GM12892 (cell line): ENCODE measurements at places on chromosomes 1 and 21.

GRCh38 chr1:50703240-50703639 is 256.8 kb downstream of the FAF1 start:
- no peak for DNase-seq

DNA sequence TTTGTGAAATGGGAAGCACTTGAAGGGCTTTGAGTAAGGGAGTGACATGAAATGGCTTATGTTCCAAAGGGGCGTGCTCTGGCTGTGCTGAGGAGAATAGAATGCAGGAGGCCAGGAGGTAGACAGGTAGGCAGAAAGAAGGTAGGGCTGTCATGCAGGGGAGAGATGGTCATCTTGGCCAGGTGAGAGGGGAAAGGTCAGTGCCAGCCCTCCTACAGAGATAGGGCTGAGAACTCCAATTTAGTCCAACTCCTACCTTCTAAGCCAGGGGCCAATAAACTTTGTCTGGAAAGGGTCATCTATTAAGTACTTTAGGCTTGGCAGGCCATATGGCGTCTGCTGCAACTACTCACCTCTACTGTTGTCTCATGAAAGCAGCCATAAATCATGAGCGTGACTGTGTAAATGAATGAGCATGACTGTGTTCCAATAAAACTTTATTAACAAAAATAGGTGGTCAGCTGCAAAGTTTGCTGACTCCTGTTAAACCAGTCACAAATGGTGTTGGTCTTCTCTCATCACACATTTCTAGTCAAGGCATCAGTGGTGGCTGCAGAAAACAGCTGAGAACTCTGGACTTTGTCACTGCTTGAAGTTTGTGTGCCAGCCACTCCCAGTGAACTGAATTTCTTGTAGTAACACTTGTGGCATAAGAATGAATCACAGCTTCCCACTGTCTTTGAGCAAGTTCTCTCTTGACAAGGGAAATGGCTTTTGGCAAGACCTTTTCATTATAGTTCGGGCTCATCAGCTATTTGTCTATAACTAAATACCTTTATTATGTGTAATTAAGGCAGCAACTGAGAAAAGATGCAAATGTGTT is 32.0 kb upstream of the CD2 start:
- no peak for DNase-seq

- no peak for DNase-seq
Measured at GRCh38 chr1:27130798-27131197, 24.1 kb downstream of the SLC9A1 start.

DNA sequence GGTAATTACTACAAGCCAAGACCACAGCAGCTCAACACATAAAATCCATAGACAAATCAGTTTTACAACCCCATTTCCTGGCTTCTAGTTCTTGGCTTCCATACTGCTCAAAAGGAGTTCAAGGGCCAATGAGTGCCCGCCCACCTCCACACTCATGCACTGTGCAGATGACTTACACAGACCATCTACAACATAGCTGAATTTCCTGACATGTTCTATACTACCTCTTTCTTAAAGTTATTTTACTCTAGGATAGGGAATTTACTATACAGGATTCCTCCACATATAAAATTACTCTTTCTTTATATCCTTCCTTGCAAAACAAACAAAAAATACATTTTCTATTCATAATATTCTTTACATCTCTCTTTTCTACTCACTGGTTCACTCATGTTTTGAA is 14.6 kb downstream of the BACE2 start:
- DNase-seq: no peak

GRCh38 chr1:31344503-31344902 is 28.4 kb downstream of the FABP3 start:
- no peak for DNase-seq

DNA sequence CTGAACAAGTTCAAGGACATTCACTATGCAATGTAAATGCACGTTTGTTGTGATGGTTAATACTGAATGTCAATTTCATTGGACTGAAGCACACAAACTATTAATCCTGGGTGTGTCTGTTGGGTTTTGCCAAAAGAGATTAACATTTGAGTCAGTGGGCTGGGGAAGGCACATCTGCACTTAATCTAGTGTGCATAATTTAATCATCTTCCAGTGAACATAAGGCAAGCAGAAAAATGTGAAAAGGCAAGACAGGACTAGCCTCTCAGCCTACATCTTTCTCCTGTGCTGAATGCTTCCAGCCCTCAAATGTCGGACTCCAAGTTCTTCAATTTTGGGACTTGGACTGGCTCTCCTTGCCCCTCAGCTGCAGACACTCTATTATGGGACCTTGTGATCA is 40.1 kb downstream of the PRPF38A start:
- no peak for DNase-seq

GRCh38 chr1:154324669-154325582 is at the start of gene ATP8B2:
Gene ATP8B2, plus strand, starts transcription at chr1:154325525. Its CDS starts 2,617 bp downstream, at chr1:154328142.
- DNase-seq: peak; percentile 89

DNA sequence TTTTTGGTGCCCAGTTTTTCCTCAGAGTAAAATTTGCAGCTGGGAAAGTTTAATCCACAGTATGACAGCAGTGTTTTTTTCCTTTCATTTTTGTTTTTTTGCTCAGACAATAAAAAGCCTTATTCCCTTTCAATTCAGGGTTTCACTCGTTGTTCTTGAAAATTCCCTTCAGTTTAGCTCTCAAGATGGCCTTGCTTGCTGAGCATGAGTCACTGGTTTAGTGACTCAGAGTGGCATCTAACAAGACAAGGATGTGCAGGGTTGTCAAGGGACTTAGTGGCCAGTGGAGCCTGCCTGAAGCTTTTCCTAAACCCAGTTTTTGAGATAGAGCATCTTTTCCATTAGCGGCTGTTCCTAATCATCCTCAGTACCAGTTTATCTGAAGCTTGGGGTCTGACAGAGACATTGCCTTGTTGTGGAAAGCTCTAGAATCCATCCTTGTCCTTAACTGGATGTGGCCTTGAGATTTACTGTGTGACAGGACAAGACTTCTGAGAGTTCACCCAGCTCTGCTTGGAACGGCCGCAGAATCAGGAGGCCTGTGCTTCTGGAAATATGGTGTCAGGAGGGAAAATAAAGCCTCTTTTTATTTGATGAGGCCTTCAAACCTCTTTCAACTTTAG is 48.4 kb upstream of the DNAJC6 start:
- no peak for DNase-seq

DNA sequence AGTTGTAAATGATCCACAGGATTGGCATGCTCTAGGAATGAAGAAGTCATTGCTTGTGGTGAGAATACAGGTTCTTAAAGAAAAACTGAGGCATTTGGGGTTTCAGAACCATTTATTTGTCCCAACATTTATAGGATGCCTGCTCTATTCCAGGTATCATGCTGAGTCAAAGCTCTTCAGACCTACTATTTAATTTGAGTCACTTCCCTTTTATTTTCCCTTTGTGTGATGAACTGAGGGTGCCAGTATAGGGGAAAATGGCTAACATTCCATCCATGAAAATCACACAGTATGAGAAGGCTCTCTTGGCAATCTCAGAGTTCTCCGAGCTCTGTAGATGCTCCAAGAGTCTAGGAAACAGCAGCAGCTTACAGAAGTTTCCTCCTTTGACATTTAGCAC is 110.4 kb downstream of the RNF220 start:
- DNase-seq: no peak

GRCh38 chr1:18803151-18803791 is 56.2 kb downstream of the TAS1R2 start:
- DNase-seq: no peak

- no peak for DNase-seq
Measured at GRCh38 chr1:78553859-78554258, 63.1 kb downstream of the PTGFR start.

GRCh38 chr1:222161676-222162075 is 386.2 kb downstream of the HHIPL2 start:
- no peak for DNase-seq

GRCh38 chr1:205565799-205566198 is 61.3 kb downstream of the CDK18 start:
- no peak for DNase-seq
